ENCODE measurements at places on chromosomes 3 and 15.
A peak's percentile ranks its signal among the peaks of the same experiment; 100 is the strongest.

DNA sequence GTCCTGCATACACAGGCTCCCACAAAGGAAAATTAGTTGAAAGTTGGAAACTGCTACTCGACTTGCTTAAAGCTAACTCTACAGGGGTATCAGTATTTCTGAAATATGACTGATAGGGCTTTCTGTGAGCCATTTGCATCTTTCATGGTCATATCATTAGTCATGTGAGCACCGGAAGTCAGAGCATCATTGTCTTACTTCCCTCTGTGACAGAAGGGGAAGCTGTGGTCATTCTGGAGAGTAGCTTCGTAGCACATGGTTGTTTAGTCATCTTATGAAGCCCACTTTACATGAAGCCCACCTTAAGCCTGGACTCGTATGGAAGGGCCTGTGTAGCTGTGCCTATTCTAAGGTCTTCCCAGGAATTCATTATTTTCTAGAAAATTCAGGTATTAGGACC is 69.0 kb downstream of the COL6A5 start:
- no peak for DNase-seq

DNA sequence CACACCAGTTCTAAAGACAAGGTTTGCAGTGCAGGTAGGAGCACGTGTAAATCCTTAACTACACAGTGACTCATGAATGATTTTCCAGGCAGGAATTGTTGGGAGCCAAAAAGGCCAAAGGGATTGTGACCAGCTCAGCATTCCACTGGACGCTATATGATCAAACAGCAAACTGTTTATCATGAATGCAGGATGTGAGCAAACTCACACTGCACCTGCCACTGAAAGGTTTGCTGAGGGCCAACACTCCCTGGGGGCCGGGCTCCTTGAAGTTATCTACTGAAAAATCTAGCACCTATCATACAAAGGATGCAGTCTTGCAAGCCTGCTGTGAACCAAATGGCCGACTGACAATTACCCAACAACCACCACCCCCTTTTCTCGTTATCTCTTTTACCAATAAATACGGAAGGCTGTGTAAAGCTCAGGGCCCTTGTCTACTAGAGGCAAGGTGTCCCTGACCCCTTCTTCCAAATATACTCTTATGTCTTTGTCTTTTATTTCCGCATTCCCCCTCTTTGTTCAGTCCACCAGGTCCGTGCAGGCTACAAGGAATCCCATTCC is 11.5 kb upstream of the DNASE1L3 start:
- peak; percentile 91 for DNase-seq

- no peak for DNase-seq
These were observed 7.7 kb downstream of the RBM15B start for GRCh38 chr3:51398595-51399310.

DNA sequence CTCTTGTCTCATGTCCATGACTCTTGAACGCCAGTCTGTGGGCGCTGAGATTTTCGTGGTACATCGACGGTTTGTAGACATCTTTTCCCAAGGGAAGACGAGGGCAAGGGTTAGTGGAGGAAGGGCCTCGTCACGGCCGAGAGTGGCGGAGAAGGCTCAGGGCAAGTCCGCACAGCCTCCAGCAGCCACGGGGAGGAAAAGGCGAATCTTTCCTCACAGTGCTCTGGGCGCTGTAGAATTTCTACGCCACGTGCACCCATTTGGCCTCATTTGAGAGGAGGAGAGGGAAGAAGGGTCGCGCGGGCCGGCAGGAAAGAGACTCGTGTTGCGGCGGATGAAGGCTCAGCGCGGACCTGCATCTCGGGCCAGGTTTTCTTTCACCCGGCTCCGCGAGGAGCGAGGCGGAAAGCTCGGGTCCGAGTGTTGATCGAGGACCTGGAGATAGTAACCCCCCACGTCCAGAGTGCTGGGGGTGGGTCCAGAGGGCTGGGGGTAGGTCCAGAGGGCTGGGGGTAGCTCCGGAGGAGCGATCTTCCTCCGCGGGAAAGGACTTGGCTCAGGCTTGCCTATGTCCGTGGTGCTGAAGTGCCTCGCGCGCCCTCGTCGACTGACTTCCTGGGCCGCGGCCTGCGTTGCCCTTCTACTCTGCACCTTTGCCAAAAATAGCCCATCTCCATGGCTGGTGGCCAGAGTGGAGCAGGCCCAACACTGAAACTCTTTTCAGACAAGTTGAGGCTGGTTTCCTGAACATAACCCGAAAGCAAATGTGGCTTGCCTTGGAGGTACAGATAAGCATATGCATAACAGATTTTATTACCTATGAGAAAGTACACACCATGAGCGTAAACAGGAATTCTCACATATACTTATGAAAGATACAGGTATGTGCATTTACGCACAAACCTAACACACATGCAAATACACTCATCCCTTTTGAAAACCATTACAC is 1.1 kb downstream of the SLC35G2 start:
- DNase-seq = peak; percentile 90

DNA sequence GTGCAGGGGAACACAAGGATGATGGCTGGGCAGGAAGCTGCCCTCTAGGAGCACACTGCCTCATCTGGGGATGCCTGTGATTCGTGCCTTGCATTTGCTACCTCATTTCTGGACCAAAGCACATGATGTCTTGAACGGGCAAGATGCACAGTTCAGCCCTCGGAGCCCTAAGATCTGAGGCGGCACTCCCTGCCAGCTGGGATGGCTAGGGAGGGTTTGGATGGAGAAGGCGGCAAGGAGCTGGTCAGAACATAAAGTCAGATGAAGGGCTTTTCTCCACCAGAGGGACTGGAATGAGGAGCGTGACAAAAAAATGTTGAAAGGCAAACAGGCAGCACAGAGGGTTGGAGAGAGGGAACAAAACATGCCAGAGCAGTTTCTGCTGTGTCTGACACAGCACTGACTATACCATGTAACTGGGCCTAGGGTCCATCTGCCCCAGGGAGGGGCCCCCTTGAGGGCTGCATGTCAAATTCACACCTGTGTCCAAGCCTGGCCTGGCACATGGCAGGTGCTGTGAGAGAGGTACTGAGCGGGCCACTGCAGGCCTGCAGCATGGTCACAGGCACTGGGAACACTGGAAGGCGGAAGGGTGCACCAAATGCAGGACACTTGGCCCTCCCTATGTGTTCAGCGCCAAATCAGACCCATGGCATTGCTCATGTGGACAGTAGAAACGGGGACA is 21.7 kb downstream of the TMEM43 start:
- DNase-seq = peak; percentile 37

DNA sequence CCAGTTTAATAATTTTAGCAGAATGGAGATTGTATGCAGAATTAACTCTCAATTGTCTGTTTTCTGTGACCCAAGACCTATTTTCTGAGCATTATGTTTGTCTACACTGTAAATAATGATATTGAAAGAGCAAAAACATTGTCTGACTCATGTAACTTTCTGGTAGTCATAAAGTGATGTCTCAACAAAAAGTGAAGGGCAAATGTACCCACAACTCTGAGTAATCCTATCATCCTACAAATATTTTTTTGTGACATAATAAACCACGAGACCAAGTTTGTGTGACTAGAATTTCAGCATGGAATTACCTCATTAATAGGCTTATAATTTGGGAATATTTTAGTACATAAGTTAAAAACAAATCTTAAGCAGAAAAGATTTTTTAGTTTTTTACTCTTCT is 15.4 kb upstream of the ABHD10 start:
- no peak for DNase-seq

- DNase-seq = peak; percentile 24
These were observed 37.8 kb upstream of the IL20RB start for GRCh38 chr3:136919799-136920580.

DNA sequence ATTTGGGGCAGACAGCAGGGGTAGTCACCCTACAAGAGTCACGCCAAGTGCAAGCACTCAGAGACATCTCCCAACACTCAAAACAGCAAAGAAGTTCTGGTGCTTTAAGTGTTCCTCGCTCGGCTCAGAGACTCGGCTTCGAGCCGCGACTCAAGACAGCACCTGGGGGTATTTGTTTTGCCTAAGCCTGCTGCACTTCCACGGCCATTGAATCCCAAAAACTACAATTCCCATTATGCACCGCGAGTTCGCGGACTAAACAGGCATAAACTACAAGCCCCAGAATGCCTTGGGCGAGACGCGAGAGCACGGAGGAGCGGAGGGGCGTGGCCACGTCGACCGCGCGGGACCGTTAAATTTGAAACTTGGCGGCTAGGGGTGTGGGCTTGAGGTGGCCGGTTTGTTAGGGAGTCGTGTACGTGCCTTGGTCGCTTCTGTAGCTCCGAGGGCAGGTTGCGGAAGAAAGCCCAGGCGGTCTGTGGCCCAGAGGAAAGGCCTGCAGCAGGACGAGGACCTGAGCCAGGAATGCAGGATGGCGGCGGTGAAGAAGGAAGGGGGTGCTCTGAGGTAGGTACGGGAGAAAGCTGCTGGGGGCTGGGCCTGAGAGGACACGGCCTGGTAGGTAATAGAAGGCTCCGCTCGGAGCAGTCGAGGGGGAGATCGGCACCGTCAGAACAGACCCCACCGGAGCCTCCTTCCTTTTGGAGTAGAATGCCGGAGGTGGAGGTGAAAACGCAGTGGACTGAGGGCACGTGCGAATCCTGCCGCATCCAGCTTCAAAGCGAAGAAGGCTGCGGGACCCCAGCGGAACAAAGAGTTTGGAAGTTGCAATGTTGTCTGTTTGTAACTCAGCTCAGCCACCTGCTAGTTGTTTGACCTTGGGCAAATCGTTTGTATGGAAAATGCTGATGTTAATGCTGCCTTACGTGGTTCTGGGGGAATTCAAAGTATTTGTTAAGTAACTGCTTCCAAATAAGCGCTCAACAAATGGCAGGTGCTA is at the start of gene BUB1B:
Gene BUB1B (plus strand): TSS at position 381 of the 1,000 bp plus-strand sequence. CDS start 152 bp downstream, at position 533.
- DNase-seq = peak; percentile 99

DNA sequence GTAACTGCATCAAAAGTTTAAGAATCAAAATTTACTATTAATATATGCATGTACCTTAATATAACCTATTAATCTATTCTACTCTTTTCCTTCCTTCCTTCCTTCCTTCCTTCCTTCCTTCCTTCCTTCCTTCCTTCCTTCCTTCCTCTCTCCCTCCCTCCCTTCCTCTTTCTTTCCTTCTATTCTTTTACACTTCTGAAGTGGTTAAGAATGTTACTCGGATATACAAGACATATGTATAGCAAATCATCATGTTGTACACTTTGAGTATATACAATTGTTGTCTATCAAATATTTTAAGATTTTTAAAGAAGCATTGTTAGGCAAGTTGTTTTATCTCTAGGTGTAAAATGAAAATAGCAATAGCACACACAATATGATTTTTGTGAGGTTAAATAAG is 713.1 kb upstream of the NAALADL2 start:
- no peak for DNase-seq

DNA sequence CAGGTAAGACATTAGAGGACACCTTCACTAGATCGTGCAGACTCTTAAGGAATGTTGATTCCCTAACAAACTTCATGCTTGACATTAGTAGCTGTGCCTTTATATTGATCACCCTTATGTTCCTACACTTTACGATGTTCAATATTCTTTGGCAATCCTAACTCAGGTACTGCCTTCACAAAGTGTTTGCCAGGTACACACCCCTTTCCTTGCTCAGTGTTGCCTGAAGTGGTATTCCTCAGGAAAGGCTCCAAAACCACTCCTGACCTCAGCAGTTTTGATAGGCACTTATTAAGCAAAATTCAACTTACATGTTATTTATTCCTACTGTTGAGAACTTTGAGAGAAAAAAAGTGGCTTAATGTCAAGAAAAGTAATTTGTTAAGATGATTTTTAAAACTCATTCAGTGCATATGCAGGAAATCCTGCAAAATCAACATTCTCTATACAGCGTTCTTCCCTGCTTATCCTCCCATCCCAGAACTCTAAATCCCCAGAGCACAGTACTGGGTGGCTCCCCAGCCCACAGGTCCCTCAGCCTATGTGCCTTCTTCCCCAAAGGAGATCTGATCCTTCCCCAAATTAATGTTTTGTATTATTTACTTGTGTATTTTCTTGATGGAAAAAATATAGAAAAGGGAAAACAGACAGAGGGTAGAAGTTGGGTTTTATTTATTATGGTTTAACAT is 260.7 kb downstream of the MECOM start:
- no peak for DNase-seq

DNA sequence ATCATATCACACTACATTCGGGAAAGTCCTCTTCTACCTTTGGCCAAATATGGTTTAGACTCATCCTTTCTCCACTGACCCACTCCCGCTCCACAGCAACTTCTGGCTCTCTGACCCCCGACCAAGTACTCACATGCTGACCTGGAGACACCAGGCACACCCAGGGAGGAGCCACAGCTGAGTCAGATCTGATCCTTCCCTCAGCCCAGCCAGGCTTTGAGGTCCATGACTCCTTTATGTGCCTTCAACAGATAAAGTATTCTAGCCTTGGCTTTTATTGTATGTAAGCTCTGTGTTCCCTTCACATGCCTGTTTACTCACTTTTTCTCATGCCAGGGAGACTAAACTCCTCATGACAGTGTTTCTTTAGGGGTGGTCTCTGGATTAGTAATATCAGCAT is 166.9 kb upstream of the UMPS start:
- DNase-seq = no peak

- DNase-seq = no peak
These were observed 3.4 kb upstream of the DGKG start for GRCh38 chr3:186365202-186365974.

GRCh38 chr3:122392868-122393844 is 9.2 kb downstream of the FAM162A start:
- peak; percentile 55 for DNase-seq

DNA sequence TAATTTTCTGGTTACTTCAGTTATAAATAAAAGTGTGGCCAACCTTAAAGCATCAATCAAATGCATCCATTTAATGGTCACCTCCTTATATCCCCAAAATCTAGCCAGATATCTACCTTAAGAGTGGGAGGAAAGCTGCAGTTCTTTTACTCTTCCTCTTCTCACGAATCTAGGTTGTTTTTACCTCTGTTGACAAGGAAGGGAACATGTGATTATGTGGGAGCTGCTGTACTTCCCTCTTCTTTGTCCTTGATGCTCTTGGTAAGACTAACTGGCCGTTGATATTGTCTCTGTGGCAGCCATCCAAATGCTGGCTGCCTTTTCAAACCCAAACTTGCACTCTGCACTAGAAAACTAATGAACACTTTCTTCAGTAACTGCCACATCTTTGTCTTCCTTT is 275.3 kb upstream of the CADM2 start:
- DNase-seq = no peak

GRCh38 chr3:163018664-163019063 is 1522.1 kb downstream of the OTOL1 start:
- DNase-seq = no peak

GRCh38 chr3:101633186-101633585 is 43.7 kb downstream of the ZBTB11 start:
- DNase-seq = no peak

- no peak for DNase-seq
These were observed 26.2 kb upstream of the ANP32A start for GRCh38 chr15:68846851-68847439.

DNA sequence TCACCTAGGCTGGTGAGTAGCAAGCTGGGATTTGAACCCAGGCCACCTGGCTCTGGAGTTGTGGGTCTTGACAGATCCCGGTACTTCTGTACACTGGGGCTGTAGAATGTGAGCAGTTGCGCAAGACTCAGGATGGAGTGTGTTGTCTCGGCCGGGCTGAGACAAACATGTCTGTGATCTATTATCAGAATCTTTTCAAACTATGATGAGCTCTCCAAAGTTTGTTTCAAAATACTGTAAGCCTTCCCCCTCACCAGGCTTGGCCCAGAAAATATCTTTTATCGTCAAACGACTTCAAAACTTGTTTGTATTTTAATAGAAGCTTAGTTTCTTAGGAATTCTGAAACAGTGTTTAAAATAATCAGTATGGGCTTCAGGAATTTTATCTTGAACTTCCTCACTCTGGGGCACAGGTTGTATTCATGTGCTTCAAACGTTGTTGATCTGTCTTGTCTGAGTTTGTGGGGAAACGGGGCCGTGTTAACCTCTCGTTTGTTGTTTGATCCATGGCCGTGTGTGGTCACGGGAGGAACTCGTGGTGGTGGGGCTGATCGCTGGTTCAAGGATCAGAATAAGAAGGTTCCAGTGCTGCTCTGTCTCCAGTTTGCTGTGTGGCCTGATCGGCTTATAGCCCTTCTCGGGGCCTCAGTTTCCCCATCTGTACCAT is 40.3 kb upstream of the TFRC start:
- no peak for DNase-seq

Data from mesendoderm (in vitro differentiated cells).